ENCODE measurements at places on chromosomes 4 and X. TPM values are rescaled to one million over a fixed set of nuclear protein-coding genes. Genes with fewer than 3 reads are reported as not detected.

DNA sequence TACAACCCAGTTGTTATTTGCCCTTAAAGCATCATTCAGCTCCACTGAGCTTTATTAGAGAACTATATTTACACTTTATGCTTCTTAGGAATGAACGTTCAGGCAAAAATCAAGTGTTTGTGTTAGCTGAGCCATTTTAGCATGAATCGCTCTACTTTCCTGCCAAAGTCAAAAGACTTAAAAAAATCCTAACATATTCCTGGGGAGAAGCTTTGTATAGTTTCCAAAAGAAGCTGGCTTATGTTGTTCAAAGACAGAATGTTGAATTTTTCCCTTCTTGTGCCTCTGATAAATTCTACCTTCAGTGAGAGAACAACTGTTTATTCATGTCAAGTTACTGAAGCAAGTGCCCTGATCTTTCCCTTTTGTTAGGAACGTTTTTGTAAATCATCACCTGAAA is 771.5 kb upstream of the HS3ST1 start:
- DNase-seq = no peak

GRCh38 chr4:77154065-77154464 is 2.9 kb upstream of the CCNG2 start:
- no peak for DNase-seq

GRCh38 chr4:99722725-99723124 is 65.1 kb upstream of the C4orf54 start:
- DNase-seq = no peak

DNA sequence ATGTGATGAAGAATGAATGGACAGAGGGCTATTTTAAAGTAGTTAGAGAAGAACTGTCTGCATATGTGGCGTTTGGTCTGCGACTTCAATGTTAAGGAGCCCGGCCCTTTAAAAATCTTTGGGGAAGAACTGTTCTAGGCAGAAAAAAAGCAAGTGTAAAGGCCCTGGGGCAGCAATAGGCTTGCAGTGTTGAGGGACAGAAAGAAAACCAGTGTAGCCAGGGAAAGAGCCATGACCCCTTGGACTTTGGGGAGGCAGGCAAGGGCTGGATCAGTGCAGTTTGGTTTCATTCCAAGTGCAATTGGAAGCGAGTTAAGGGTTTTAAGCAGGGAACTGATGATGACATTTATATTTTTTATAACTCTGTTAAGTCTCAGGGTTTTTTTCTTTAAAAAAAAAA is 7.9 kb downstream of the GLA start:
- DNase-seq = no peak

DNA sequence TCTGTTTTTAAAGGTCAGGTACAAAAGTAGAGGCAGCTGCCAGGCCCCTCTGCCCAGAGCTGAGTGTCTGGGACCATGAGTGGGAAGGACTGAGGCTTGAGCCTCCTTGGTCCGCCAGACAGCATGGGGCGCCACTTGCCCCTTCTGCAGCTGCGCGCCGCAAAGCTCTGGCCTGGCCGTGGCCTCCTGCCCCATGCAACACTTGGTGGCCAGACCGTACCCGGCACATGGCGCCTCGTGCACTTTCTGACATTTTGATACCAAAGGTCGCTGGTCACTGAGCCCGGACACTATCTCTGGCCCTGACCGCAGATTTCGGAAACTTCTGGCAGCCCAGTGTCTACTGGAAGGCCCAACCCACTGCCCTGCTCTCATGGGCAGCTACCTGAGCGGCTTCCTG is 18.6 kb downstream of the CLTRN start:
- DNase-seq = no peak

S100G gene
- total RNA-seq = not detected

GRCh38 chr4:15894921-15895916 is 43.3 kb downstream of the FGFBP1 start:
- no peak for DNase-seq

NIPAL1 gene
- total RNA-seq = 0.91 TPM

GRCh38 chr4:61924131-61924530 is 724.0 kb downstream of the ADGRL3 start:
- no peak for DNase-seq

NHSL2 gene
- total RNA-seq = 0.19 TPM

VCX3A gene
- not detected for total RNA-seq

DNA sequence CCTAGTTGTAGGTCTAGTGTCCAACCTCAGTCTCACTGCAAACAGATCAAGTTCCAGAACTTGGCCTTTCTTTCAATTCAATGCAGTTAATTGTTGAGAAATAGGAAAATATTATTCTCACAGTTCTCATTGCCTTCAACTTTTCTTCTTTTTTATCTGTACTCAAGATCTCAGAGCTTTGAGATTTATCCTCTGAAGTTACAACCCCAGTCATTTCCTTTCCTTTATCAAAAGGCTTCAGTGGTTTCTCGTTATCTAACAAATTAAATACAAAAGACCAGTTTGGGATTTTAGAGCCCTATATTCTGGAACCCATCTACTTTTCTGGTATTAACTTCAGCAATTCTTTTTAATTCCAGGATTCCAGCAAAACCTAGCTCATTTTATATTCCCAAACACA is 130.2 kb downstream of the TMA16 start:
- no peak for DNase-seq

LIMCH1 gene
- 37.4 TPM for total RNA-seq

IL15 gene
- 6.4 TPM for total RNA-seq

GRCh38 chr4:1809754-1810502 is 16.8 kb downstream of the FGFR3 start:
- peak; percentile 63 for DNase-seq

PITX2 gene
- 21.7 TPM for total RNA-seq

GRCh38 chr4:173488656-173489055 is 41.4 kb downstream of the HAND2 start:
- no peak for DNase-seq

GRCh38 chr4:186058253-186058979 is 10.5 kb upstream of the TLR3 start:
- DNase-seq = no peak

DNA sequence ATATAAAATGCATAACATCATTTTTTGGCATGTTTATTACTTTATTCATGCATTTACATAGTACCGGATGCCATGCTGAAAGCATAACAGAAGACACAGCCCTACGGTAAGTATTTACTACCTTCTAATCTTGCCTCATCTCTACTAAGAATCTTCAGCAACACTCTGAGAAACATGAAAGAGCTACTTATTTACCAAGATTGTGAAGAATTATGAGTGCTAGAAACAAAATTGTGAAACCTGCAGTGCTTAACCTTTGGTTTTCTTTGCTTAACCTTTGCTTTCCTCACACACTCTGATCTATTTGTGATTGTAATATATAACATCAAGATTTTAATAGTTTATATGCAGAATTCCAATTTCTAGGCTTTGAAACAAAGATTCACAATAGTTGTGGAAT is 7.4 kb downstream of the ANTXR2 start:
- no peak for DNase-seq

- DNase-seq = no peak
These were observed 54.5 kb upstream of the MAMLD1 start for GRCh38 chrX:150308532-150309157.

All from SJSA1 (cell line).